ENCODE measurements at places on chromosomes 5 and 9.

DNA sequence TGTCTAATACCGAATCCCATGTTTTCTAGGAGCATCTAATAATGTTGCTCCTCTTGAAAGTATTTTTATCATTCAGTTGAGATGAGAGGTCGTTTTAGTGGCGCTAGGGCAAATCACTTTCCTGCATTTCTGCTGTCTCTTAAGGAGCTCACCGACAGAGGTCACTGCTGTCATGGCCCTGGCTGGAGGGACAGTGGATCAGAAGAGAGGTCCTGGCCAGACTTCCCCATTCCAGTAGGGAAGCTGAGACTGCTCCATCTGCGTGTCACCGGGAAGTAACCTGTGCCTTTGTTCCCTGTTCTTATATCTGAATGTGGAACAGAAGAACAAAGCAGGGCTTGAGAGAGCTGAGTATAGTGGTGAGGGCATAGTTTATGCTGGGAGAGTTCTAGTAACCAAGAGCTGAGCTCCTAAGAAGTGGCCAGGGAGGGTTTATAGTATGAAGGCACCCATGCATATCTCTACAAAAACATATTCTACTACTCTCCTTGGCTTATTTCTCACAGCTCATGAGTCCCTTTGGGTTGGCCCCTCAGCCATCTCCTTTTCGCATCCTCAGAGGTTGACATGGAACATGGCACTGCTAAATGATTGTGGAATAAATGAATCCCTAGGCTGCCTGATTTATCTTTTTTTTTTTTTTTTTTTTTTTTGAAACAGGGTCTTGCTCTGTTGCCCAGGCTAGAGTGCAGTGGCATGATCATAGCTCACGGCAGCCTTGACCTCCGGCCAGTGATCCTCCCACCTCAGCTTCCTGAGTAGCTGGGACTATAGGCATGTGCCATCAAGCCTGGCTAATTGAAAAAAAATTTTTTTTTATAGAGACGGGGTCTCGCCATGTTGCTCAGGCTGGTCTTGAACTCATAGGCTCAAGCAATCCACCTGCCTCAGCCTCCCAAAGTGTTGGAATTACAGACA, 27.2 kb downstream of the ATP6V0E1 start:
- DNase-seq = no peak

DNA sequence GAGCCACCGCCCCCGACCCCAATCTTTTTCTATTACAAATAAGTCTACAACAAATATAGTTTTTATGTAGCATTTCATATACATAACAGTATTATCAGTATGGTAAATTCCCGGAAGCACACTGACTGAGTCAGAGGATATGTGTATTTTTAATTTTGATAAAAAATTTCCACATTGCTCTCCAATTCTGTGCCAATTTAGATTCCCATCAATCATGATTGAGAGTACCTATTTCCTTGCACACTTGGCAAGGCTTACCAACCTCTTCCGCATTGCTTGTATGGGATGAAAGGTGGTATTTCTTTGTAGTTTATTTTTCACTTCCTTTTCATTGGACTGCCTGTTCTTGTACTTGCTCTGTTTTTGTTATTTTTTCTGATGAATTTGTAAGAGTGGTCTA, 204.6 kb downstream of the RFX3 start:
- DNase-seq = no peak

GRCh38 chr9:89992326-89993198, 387.8 kb downstream of the GADD45G start:
- DNase-seq = no peak

GRCh38 chr9:94697972-94698581, 28.4 kb upstream of the AOPEP start:
- no peak for DNase-seq

DNA sequence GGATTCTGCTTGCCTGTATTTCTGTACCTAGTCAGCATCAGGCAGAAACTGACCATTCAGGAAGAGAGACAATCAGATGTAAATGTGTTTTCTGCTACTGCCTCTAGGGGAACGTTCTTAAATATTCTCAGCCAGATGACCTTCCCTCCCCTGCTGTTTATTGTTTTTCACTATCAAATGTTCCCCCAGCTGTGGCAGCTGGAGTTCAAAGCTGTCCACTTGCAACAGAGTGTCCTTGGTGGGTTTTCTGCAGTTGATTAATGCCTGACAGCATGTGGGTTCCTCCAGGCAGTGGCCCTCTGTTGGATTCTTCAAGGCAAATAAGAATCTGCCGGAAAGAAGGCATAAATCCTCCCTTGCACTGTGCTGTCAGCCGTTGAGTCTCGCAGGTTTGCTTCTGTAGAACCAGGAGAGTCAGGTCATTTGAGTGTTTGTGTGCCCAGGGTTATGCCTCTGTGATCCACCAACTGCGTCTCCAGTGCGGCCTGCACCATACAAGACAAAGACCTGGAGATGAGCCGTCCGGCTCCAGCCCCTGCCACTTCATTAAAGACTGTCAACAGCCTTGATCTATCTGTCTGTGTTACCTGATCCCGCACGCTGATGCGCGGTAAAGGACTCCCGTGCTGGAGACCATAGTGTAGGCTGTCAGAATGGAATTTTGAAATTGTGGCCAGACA, 203.4 kb downstream of the GADD45G start:
- no peak for DNase-seq

DNA sequence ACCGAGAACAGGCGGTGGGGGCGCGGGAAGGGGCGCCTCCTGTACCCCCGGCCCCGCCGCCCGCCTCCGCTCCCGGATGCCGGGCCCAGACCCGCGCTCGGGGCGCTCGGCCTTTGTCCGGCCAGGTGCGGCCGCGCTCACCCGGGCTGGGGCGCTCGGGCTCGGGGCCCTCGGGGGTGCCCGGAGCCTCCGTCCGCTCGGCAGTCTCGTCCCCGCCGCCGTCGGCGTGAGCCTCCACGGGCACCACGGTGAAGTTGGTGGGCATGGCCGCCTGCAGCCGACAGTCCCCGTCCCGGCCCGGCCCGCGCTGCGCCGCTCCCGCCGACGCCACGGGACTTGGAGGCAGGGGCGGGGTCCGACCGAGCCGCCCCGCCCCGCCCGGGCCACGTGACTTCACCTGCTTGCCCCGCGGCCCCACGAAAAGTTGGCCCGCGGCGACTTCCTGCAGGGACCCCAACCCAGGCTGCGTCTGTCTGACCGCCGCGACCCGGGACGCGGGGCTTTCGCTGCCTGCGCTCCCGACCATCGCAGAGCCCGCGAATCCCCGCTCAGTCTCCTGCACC, at the start of gene SLC12A7:
SLC12A7 (minus strand) TSS at position 337 of the 563 bp plus-strand sequence; CDS start at position 265, 72 bp downstream.
- peak; percentile 68 for DNase-seq

GRCh38 chr5:76849419-76850291, at the start of gene S100Z:
S100Z (plus strand) TSS chr5:76850014; CDS start chr5:76875360, 25,346 bp downstream.
- DNase-seq = peak; percentile 19

DNA sequence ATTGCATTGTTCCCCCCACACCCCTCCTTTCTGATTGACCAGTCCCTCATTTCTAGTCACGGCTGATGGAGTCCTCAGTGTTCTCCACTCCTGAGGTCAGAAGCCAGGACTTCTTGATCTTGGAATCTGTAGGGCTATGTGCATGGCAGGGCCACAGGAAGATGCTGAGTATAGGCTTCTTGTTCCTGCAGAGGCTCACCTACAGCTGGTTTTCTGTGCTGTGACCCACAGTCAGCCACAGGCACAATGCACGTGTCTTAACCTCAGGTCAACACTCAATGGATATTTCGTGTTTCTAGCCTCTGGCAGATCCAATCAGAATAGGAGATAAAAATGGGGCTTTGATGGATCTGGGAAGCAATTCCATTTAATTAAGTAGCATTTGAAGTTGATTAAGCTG, 14.3 kb upstream of the CXCL14 start:
- DNase-seq = no peak

- DNase-seq = no peak
These were observed 34.3 kb downstream of the NACC2 start for GRCh38 chr9:136060671-136061371.

GRCh38 chr5:143390941-143391340, 12.5 kb downstream of the NR3C1 start:
- DNase-seq = no peak

GRCh38 chr9:130471411-130472183, 26.8 kb downstream of the ASS1 start:
- no peak for DNase-seq

GRCh38 chr9:129879103-129879699, 43.9 kb downstream of the USP20 start:
- DNase-seq = no peak

- DNase-seq = no peak
These were observed 78.7 kb downstream of the CRB2 start for GRCh38 chr9:123434619-123435240.

DNA sequence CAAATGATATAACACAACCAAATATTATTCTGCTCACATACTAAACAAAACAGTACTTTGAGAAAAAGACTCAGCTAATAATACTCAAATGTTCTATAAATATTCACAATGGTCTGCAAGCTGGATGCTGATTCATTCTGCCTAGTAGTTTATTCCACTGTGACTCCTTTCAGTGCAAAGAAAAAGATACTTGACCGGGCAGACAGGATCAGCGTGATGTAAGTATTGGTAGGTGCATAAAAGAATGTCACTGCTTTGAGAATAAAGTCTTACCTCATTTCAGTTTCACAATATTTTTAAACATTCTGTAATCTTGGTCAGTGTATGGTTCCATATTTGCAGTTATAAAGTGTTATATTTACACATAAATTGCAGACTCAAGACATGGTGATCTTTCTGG, 223.0 kb upstream of the NUDT12 start:
- no peak for DNase-seq

DNA sequence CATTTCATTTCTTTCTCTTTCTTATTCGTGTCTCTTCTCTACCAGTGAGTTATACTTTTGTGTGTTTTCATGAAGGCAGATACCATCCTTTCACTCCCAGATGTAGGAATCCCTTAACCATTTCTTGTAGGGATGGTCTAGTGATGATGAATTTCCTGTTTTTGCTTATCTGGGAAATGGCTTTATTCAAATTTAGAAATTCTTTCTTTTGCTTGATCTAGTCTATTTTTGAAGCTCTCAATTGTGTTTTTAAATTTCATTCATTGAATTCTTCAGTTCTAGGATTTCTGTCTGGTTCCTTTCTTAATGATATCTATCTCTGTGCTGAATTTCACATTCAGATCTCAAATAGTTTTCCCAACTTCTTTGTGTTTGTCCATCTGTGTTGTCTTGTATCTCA, 95.9 kb upstream of the TBC1D2 start:
- DNase-seq = no peak

- no peak for DNase-seq
These were observed 24.6 kb upstream of the APBA1 start for GRCh38 chr9:69696802-69697201.

- DNase-seq = no peak
These were observed 186.2 kb downstream of the PJA2 start for GRCh38 chr5:109223531-109223930.

DNA sequence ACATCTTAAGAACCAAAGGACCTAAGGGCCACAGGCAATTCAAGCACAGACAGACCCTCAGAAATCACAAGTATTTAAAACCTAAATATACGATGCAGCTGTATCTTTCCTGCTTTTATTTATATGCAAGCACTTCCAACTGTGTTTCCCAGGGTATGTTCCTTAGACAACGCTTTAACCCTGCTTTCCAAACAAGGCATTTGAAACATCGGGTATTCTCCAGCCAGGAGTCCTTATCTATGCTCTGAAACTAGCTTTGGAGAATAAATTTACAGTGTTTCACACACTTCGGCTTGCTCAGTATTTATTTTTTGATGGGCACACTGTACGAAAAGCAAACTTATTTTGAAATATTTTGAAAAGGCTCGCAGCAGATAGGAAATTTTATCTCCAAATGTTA, 13.5 kb downstream of the NR6A1 start:
- no peak for DNase-seq

DNA sequence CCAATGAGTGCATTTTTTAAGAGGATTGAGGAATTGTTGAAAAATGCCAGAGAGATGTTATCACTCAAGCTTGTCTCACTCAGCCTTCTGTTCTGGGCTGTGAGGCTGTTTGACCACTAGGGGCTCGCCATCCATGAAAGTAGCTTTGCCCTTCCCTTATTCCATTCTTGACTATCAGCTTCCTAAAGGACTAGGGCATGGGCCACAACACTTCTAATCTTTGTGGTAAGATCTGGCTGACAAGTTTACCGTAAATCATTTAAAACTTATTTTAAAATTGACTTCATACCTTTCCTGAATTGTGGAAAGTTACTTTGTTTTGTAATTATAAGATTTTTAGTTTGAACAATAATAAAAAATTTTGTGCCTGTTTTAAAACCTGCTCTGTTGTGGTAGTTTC, 49.5 kb downstream of the TJP2 start:
- DNase-seq = no peak

DNA sequence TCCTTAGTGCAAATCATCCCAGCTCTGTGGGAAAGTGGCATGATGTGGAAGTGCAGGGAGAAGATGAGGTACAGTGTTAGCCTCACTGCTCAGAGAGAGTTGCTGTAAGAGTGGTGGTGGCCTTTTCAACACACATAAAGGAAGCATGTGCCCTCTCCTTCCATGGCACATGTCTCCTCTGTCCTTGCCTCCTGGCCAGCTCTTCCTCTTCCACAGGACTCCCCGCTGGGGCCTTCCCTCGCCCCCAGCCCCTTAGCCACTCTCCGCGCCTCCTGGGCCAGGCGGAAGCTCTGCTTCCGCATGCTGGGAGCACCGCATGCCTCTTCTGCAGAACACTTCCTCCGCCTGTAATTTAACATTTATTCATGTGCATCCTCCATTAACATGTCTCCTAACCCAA, 4.8 kb upstream of the KCNMB1 start:
- no peak for DNase-seq

DNA sequence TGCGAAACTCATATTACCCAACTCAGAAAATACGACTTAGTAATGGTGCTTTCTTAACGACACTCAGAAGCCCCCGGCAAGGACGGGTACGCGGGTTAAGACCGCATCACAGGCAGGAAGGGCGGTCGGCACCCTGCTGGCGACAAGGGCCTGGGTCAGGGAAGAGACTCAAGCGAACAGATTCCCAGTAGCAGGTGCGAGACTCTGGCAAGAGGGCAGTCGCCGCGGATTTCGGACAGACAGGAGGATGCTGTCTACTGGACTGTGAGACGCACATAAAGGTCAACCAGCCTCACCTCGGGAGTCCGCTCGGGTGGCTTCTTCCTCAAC, 398 bp downstream of the RAPGEF6 start:
- peak; percentile 46 for DNase-seq

- no peak for DNase-seq
These were observed 56.4 kb downstream of the BARX1 start for GRCh38 chr9:93898502-93899426.

GRCh38 chr5:148687427-148687826, 33.1 kb upstream of the HTR4 start:
- DNase-seq = no peak

GRCh38 chr5:172945151-172945550, 14.1 kb upstream of the RPL26L1 start:
- no peak for DNase-seq

DNA sequence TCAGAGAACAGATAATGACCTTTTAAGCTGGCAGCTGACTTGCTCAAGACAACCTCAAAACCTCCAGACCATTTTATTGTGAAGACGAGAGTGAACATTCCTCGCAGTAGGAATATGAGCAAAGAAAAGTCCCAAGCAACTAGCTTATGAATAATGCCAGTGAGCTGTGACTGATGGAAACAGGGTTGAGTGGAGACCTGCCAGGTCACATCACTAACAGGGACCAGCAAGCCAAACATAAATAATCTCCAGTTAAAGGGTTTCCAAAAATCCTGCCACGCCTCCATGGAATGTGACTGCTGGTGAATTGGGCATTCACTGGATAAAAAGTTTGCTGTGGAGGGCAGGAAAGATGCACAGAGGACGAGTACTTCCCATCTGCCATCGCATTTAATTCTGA, 185.4 kb downstream of the CRB2 start:
- no peak for DNase-seq

Data from stimulated activated CD4-positive, alpha-beta T cell treated with anti-CD3 and anti-CD28 coated beads, Interleukin-12 subunit alpha, Interleukin-12 subunit beta, amount 100 ng/mL, for 4 hours (primary cell).